ENCODE measurements at places on chromosomes 1 and 21. TPM values are rescaled to one million over a fixed set of nuclear protein-coding genes. Genes with fewer than 3 reads are reported as not detected.

Gene CBS
- 4.8 TPM for total RNA-seq

Gene LPGAT1
- 25.0 TPM for total RNA-seq

DNA sequence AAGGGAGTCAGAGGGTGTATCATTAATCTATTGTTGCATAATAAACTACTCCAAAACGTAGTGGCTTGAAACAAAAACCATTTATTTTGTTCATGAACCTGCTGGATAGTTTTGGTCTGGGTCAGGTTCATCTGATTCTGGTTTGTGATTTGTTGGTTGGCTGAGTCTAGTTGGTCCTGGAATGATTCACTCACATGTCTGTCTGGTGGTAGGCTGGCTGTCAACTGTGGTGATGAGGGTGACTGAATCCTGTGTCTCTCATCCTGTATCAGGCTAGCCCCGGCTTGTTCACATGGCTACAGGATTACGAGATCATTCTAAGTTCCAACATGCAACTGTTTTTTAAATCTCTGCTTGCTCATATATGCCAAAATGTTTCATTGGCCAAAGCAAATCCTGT lies 22.5 kb upstream of the SIKE1 start:
- no peak for DNase-seq

GRCh38 chr21:36913247-36914169 lies 53.0 kb downstream of the HLCS start:
- no peak for DNase-seq

DNA sequence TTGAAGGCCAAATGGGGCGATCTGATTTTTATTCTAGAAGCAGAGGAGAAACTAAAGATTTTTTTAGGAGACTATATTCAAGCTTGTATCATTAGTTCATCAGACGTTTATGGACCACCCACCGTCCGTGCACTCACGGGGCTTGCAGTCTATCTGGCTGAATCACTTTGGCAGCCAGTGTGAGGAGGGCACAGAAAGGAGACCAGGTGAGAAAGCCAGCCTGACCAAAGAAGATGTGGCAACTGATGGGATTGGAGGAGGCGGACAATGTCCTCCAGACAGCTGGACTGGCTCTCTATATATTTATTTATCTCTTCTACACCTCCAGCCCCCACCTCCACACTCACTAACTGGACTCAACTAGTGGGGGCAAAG lies 822 bp upstream of the ELOVL1 start:
- DNase-seq: no peak

DNA sequence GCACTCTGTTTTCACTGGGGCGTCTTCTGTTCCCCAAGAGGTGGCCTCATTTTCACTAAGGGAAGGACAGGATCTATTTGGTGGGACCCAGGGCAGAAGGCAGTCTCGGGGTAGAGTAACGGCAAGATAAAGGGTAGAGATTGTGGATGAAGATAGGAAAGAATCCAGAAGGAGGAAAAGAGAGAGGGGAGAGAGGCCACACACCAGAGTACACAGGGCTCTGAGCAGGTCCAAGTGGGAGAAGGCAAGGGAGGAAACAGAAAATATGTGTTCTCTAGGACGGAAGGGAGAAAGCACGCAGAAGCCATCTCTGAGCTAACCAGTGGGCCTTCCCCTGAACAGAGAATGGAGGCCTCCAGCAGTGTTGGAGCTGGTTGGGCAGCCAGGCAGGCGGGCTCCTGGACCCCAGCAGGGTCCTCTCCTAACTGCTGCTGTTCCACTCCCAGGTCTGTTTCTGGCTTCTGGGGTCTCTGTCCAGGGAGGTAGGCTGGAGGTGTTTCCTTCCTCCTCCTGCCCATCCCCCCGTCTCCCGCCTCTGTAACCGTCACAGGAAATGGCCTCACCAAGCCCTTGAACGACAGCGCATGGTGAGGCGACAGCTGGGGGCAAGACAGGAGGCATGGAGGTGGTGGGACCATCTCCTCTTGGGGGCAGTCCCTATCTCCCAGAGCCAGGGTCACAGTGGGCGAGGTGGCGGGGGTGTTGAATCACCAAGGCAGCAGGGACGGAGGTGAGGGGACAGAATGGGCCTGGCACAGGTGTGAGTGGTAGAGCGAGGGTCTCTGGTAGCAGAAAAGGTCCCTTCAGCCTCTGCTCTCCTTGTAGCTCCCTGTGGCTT lies 649 bp downstream of the PTPN7 start:
- DNase-seq: no peak

GRCh38 chr21:38299671-38300070 lies 42.9 kb downstream of the KCNJ15 start:
- no peak for DNase-seq

Gene CCDC190
- 0.62 TPM for total RNA-seq

DNA sequence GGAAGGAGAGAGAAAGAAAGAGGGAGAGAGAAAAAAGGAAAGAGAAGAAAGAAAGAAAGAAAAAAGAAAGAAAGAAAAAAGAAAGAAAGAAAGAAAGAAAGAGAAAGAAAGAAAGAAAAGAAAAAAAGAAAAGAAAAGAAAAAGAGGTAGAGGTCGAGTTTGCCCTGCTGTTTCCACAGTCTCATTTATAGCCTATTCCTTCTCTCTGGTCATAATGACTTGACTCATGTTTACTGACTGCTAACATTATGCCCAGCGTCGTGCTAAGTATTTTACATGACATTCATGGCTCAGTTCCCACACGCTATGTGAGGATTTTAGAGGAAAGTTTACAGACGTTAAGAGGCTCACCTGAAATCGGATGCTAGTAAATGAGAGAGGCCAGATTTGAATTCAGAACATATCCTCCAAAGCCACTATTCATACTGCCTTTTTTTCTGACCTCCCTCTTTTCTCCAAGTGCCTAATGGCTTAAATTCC lies 263.0 kb downstream of the TNR start:
- no peak for DNase-seq

- DNase-seq: no peak
Measured at GRCh38 chr1:243851257-243851756, 1.3 kb upstream of the AKT3 start.
